Sigmoid colon (tissue), 7 donors: ENCODE measurements at places on chromosomes 5 and 9. TPM values are rescaled to one million over a fixed set of nuclear protein-coding genes. Genes with fewer than 3 reads are reported as not detected.

DNA sequence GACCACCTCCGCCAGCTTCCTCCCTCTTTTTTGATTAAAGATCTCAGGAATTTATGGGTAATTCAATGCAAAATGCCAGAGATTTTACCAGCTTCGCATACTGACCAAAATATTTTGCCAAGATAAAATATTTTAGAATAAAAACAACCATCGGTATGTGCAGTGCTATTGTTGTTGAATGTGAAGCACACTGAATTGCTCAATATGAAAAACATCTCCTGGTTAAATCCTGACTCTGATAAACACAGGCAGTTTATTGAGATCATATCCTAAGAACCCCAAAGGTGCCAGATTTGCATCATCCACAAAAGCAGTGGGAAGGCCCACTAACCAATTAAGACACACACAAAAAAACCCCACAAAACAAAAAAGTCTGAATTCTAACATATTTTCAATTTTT lies 202.4 kb downstream of the GLIS3 start:
- H3K27ac ChIP-seq = no peak overlapping the region
- peaks cover 56% of the 10 kb centered on the region for H3K4me1 ChIP-seq
- no peaks in the 10 kb centered on the region for H3K36me3 ChIP-seq

Gene JAKMIP2
- total RNA-seq = 2.5 TPM

Gene ARHGEF37
- total RNA-seq = 51.0 TPM

Gene IRX2
- not detected for total RNA-seq

GRCh38 chr5:135737701-135738563 lies 96.5 kb upstream of the SLC25A48 start:
- no peak overlapping the region for H3K27ac ChIP-seq
- H3K4me1 ChIP-seq = peaks cover 14% of the 10 kb centered on the region
- no peaks in the 10 kb centered on the region for H3K27me3 ChIP-seq
- no peak for DNase-seq
- no peaks in the 10 kb centered on the region for H3K36me3 ChIP-seq

DNA sequence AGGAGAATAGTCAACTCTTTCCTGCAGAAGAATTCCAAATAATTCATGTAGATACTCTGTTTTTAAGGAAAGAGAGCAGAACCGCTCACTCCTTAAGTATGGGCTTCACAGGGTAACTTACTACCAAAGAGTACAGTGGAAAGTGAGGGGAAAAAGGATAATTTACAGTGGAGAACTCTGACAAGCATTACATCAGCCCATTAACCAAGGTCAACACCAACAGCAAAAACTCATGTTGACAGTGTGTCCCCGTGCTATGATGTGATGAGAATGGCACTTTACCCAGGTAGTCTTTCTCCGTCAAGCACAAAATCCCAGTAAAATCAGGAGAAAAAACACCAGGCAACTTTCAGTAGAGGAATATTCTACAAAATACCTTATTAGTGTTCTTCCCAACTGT lies 104.3 kb downstream of the ADCY2 start:
- H3K27me3 ChIP-seq = no peaks in the 10 kb centered on the region
- no peaks in the 10 kb centered on the region for H3K36me3 ChIP-seq
- H3K27ac ChIP-seq = no peak overlapping the region

Gene SLC36A2
- total RNA-seq = not detected

Gene MYMK
- total RNA-seq = not detected

DNA sequence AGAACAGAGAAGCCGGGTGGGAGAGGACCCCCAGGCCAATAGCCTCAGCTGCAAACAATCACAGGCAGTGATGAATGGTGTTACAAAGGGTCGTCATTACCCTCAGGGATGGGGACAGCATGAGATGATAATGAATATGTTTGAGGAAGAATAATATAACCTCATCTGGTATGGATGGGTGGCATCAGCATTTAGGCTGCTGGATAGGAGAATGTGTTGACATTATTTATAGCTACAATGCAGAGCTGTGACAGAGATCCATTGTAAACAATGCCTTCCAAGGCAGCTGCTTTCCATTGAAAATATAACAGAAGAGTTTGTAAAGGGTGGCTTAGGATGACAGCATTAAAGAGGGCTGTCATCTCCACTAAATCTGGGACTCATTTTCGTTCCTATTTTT lies 365.5 kb downstream of the KCNN2 start:
- H3K4me1 ChIP-seq = no peaks in the 10 kb centered on the region
- no peak overlapping the region for H3K27ac ChIP-seq
- H3K27me3 ChIP-seq = no peaks in the 10 kb centered on the region
- no peak for DNase-seq
- H3K4me3 ChIP-seq = no peak overlapping the region

DNA sequence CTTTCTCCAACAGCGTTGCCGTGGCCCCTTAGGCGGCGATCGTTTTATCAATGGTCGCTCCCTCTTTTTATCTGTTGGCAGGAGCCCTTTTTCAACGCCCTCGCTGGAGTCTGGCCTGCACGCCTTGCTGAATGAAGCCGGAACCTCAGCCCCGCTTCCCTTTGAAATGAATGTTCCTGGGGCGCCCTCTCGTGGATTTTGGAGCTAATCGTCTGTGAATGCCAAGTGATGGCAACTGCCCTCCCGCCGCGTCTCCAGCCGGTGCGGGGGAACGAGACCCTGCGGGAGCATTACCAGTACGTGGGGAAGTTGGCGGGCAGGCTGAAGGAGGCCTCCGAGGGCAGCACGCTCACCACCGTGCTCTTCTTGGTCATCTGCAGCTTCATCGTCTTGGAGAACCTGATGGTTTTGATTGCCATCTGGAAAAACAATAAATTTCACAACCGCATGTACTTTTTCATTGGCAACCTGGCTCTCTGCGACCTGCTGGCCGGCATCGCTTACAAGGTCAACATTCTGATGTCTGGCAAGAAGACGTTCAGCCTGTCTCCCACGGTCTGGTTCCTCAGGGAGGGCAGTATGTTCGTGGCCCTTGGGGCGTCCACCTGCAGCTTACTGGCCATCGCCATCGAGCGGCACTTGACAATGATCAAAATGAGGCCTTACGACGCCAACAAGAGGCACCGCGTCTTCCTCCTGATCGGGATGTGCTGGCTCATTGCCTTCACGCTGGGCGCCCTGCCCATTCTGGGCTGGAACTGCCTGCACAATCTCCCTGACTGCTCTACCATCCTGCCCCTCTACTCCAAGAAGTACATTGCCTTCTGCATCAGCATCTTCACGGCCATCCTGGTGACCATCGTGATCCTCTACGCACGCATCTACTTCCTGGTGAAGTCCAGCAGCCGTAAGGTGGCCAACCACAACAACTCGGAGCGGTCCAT lies 10.0 kb downstream of the S1PR3 start:
- H3K4me3 ChIP-seq = no peak overlapping the region
- H3K27ac ChIP-seq = peak overlapping the region; percentile 69
- DNase-seq = peak; percentile 94
- no peaks in the 10 kb centered on the region for H3K36me3 ChIP-seq
- peaks cover 44% of the 10 kb centered on the region for H3K4me1 ChIP-seq
- H3K27me3 ChIP-seq = no peaks in the 10 kb centered on the region

Gene FREM1
- 12.2 TPM for total RNA-seq

Gene CNTNAP3
- total RNA-seq = 9.8 TPM

DNA sequence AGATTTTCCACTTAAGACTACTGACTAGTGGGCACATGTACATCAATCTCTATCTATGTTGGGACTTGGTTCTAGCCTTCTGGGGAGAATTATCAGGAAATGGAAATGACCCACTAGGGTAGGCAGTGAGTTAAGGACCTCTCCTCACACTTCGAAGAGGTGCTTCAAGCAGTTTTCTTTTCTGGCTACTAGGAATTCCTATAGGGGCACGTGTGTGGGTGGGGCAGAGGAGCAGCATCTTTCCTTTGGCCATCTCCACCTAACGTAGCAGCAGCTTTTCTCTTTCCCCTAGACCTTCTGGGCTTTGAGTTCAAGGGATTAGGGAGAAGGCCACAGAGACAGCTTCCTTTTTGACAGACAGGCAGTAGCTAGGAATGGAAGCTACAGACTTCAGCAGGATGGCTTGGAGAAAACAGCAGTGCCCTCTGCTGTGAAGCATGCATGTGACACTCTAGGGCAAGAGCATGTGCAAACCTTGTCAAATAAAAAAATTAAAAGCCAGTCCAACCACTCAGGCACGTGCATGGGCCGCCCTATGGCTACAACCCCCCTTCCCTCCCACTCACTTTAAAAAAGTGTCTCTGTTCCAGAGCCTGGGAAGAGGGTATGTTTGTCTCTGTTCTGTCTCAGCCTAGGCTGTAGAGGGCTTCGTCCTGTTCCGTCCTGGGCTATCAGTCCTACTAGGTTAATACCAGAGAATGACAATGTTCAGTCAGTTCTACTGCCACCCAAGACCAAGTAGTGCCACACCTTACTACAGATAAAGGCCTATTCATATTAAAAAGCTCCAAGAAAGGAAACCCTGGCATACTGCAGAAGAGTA lies 8.7 kb upstream of the GFRA3 start:
- H3K4me3 ChIP-seq = no peak overlapping the region
- no peak overlapping the region for H3K27ac ChIP-seq
- no peaks in the 10 kb centered on the region for H3K4me1 ChIP-seq
- DNase-seq = peak; percentile 63
- H3K36me3 ChIP-seq = no peaks in the 10 kb centered on the region

DNA sequence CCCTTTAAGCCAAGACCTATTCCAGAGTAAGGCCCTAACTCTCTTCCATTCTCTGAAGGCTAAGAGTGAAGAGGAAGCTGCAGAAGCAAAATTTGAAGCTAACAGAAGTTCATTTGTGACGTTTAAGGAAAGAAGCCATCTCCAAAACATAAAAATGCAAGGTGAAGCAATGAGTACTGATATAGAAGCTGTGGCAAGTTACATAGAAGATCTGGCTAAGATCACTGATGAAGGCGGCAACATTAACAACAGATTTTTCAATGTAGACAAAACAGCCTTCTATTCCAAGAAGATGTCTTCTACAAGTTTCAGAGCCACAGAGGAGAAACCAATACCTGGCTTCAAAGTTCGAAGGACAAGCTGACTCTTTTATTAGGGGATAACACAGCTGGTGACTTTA lies 1143.4 kb downstream of the CDH12 start:
- H3K4me1 ChIP-seq = no peaks in the 10 kb centered on the region
- no peaks in the 10 kb centered on the region for H3K27me3 ChIP-seq
- DNase-seq = no peak
- H3K36me3 ChIP-seq = no peaks in the 10 kb centered on the region
